ENCODE measurements at places on chromosomes 5 and 9.

GRCh38 chr9:98862936-98863335, 55.5 kb downstream of the GALNT12 start:
- no peak for DNase-seq

DNA sequence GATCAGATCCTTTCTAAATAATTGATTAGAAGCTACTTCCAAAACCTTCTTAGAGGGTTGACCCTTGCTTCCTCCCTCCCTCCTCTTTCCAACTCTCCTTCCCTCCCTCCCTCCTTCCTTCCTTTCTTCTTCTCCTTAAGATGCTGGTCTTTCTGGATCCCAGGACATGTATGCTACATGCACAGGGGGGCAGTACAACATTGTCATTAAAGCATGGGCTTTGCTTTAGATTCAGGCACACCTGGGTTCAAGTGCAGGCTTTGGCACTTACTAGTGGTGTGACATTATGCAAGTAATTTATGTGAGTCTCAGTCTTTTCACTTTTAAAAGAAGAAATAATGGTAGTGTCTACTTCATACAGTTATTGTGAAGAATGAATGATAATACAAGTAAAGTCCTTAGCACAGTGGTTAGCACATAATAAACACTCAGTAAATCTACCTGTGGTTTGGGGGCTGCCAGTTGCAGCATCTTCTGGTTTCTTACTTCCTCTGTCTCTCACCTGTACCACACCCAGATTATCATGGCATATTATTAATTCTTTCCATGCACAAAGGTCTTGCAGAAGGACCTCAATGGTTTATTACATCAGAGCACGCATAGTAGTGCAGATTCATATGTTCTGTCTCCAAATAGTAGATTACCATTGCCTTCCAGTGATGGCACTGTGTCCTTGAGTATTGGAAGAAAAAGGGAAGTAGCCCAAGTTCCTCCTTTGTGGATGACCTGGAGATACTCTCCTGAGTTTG, 154.1 kb downstream of the ARHGAP26 start:
- no peak for DNase-seq

- DNase-seq, result peak; percentile 50
Measured at GRCh38 chr5:135829681-135830383, 4.6 kb upstream of the SLC25A48 start.

DNA sequence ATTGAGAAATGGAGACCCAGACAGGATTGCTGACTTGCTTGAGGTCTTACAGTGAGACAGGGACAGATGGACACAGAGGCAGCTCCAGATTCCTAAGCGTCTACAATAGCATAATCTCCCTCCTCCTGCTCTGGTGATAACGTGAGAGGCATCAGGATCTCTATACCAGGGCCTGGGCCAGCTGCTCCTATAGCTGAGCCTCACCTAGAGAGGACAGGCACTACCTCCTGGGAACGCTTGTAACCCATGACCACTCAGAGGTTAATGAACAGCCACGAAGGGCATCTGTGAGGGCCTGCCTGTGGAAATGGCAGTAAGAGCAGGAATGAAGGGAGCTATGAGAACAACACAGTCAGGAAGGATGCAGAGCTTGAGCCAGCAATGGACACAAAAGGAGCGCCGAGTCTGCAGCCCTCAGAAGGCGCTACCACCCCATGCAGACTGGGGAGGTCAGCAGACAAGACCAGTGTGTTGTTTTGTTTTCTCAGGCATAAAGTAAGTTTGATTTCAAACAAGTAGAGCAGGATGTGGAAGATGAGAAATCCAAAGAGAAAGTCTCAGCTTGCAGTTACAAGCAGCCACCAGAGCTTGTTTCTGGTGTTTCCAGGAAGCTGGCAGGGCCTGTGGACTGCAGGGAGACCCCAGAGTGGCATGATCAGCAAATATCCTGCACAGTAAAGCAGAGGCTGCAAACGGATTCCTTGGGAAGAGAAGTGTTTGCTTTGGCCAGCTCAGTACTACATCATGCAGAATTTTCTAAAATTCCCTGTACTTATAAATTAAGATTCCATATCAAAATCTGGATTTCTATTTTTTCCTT, 17.4 kb downstream of the ANKS6 start:
- no peak for DNase-seq

GRCh38 chr9:71285191-71285656, 163.8 kb upstream of the TRPM3 start:
- peak; percentile 5 for DNase-seq

GRCh38 chr5:138900281-138900965, 25.3 kb upstream of the LRRTM2 start:
- DNase-seq, result no peak

DNA sequence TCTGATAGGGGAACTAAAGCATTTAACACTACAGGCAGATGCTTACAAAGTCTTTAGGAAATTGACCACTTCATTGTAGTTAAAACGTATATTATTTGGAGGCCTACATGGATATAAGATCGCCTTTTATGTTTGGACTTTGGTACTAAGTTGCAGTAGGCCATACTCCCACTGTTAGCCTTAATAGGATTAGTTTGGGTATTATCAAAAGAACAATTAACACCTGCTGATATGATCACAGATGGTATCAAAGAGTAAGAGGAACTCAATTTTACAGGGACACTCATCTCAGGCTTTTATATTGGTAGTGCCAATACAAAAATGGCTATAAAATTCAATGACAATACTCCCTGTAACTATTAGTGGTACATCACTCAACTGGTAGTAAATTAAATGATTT, 1183.0 kb downstream of the MAT2B start:
- DNase-seq, result no peak

DNA sequence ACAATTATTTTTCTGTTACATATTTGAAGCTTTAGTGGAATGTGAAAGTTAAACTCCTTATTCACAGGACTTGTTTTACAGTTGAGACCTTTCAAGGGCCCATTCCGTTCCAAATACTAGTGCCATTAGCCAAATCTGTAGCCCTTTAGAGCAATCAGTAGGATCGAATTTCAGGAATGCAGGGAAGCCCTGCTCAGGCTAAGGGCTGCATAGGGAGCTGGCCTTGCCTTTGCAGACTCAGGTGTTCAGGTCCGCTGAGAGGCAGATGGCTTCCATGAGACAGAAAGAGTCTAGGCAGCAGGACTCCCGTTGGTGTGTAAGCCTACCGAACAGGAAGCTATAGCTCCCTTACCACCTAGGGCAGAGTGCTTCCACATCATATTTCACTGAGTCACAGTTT, 150.1 kb upstream of the SLC27A6 start:
- DNase-seq, result no peak

DNA sequence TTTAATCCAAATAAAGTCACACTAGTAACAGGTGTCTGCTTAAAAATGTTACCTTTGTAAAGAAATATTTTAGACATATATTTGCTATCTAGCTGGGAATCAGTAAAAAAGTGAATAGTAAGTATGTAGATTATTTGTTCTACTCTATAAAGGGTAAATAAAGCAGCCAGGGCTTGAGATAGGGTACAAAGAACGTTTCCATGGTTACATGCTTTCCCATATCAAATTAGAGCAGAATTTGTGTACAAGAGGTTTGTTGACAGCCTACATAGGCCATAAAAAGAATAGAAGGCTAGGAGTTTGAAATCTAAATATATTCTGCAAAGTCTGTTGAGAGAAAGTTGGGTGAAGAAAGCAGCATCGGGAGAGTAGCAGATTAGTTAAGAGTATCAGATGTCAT, 160.9 kb upstream of the POU5F2 start:
- DNase-seq, result no peak

All from germinal center (tissue), 1 donor.